Activated CD4-positive, alpha-beta T cell treated with anti-CD3 and anti-CD28 coated beads, Interleukin-2, amount 50 U/mL, for 1 hour (primary cell): ENCODE measurements at places on chromosomes 12 and 14.

DNA sequence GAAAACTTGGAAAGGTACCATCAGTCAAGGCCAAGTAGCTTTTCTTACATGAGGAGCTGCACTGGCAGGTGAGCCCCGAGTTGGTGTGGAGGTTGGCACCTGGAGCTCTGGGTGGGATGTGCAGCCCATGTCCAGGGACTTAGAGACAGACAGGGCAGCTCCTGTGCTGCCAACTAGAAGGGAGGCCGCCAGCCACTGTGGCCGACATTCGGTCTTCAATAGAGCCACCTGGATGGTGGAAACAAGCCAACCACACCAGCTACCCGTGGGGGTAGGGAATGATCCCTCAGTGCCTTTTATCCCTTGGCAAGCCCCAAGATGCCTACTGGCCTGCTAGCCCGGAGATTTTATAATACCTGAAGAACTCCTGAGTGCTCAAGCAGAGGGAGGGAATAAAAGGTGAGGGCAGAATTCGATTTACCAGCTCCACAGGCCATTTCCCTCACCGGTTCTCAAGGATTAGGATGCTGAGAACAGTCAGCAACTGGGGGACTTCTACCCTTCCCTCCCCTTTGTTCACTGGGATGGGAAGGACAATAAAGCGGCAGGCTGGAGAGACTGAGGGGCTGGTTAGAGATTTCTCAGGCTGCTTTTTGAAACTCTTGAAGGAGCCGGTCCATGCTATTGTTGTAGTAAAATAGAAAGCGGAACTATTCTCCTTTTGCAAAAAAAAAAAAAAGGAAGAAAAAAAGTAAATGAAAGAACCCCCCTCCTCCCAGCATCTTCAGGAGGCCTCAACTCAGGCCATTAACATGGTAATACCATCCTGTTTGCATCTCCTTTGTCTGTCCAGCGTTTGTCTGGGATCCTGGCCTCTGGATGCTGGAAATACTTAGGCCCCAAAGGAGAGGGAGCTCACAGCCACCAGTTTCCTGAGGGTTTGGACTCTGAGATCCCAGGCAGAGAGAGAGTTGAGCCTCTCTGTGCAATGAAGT is 321.6 kb downstream of the ZFP36L1 start:
- no peak for DNase-seq

GRCh38 chr14:106844608-106845285 is 1318.4 kb downstream of the TMEM121 start:
- peak; percentile 58 for DNase-seq

DNA sequence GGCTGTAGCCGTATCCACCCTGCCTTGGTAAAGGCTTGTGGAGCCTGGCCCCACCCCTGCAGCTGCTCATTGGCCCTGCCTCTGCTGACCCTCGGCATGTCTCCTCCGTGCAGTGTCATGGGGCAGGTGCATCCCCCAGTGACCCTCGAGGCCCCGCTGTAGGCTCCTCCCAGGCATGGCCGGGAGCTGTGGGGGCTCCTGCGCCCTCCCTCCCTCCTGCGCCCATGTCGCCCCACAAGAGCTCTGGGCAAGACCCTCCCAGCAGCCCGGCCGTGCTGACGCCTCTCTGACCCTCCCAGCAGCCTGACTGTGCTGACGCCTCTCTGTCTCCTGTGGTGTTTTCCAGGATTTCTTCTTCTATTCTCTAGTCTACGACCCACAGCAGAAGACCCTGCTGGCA is 20.8 kb upstream of the CRIP2 start:
- DNase-seq: no peak

- DNase-seq: no peak
Observed at GRCh38 chr12:108638141-108638827, 4.6 kb upstream of the SELPLG start.

GRCh38 chr12:98405805-98406366 is 109.5 kb upstream of the TMPO start:
- no peak for DNase-seq

DNA sequence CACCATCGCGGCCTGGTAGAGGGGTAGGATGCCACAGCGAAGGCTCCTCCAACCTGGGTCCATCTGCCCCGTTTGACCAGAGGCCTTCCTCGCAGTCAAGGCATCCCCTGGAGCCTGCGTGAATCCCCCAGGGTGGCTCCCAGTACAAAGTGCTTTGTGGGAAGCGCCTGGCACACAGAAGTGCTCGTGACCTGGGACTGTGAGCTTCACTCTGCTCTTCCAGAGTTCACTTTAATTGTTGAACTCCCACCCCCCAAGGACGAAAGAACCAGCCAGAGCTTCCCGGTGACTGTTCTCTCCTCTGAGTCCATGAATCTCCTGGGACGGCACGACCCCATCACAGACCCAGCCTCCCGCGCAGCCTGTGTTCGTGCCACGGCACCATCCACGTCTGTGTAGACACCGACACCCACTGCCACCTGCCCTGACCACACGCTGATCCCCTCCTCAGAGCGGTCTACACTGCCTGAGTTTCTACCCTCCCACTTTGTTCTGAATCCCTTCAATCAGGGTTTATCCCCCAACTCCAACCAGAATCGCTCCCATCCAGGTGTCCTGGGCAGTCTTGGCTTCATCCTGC is 15.9 kb downstream of the P2RX2 start:
- DNase-seq: no peak

DNA sequence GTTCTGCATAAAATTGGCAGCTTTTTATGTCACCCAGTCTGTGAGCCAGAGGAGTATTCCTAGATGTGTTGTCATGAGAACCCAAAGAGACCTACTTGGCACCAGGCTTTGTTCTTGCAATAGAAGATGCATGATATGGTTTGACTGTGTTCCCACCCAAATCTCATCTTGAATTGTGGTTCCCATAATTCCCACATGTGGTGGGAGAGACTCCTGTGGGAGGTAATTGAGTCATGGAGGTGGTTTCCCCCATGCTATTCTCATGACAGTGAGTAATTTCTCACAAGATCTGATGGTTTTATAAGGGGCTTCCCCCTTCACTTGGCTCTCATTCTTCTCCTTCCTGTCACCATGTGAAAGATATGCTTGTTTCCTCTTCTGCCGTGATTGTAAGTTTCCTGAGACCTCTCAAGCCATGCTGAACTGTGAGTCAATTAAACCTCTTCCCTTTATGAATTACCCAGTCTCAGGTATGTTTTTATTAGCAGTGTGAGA is 572.0 kb upstream of the ATP2B1 start:
- no peak for DNase-seq

DNA sequence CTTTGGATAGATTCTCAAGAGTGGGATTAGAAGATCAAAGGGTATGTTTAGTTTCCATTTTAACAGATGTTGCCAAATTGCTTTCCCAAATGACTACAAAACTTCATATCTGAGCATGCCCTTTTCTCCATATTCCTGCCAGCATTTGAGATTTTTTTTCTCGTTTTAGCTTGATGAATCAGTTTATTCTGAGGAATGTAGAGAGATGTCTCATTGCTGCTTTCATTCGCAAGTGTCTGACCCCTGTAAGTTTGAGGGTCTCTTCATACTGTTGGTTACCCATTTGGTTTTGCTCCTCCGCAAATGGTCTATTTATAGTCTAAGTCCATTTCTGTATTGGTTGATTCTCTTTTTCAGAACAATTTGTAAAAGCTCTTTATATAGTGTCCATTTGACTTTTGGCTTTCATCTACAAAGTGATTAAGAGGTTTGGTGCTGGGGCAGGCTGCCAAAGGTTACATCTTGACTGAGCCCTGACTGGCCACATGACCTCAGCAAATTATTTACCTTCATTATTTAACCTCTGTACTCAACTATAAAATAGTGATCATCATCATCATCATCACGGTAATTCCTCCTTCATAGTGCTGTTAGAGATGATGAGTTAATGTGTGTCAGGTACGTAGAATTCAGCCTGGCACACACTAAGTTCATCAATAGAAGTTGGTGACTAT is 33.6 kb downstream of the HCAR2 start:
- no peak for DNase-seq

DNA sequence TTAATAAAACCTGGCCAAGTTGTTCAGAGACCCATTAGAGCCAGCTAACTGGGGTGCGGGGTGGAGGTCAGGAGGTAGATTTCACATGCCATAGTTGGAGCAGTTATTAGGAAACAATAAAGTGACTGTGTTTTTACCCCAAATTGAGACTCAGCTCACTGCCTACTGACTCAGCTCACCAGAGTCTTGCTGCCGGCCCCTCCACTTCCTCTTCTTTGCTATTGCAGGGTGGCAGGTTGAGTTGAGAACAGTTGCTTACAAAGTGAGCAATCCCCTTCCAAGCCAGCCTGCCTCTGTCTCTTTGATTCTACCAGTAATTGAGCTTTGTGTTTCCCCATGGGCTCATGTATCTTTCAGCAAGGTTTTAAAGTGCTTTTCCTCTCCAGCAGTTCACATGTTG is 12.9 kb downstream of the ST8SIA1 start:
- DNase-seq: peak; percentile 12

DNA sequence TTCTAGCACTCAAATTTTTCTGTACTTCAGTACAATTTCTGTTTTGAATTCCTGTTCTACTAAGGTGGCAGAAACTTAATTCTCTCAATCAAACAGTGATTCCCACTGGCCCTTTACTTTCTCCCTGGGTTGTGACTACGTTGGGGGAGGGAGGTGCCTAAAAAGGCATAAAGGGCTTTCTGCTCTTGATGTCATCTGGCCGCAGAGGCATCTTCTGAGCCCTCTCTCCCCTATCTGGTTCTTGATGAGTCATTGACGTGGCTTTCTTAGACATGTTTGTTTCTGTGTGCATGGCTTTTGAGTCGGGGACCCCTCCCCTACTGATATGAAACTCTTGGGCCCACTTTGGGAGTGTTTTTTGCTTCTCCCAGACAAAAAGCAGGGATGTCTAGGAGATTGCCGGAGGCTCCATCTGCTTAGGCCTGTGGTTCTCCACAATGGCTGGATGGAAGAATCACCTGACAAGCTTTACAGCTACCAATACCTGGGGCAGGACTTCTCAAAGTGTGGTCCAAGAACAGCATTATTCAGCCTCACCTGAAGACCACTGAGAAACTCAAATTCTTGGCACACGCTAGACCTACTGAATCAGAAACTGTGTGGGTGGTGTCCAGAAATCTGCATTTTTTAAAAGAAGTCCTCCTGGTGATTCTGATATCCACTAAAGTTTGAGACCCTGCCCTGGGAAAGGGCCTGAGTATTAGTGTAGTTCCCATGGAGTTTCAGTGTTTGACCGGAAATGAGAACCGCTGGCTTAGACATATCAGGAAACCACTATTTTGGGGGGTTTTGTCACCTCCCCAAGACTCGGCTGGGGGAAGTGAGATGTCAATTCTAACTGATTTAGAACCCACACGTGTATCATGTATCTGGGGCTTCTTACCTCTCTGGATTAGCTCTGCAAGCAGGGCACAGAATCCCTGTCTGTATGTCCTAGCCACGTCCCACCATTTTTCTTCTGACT is 395.7 kb upstream of the PDE3A start:
- no peak for DNase-seq

DNA sequence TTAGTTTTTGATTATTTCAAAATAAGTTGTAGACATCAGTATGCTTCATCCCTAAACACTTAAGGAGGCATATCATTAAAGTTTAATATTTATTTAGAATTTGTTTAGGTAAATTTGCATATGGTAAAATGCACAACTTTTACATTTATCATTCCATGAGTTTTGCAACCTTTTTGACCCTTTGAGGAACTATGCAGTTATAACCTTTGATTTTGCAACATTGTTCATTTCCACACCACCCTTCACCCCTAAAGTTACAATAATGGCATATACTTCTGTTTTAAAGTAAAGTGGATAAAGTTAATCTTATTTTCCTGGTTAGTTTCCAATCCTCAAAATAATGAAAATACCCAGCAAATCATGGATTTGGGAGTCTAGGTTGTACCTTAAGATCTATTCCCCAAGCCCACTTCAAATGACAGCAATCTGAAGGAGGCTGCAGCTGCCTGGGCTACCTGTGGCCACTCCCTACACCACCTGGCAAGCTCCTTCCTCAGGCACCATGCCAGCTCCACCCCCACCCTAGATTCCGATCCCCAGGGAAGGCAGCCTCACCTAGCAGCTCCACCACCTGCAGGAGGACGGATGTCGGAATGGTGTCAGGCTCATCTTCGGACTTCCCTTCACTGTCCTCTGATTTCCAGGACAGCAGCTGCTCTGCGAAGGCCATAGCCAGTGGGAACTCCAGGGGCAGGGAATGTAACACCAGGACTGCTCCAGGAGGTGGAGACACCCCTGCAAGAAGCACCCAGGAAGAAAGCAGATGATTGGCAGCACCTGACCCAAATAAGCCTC is 65.1 kb downstream of the TRAFD1 start:
- DNase-seq: no peak

GRCh38 chr14:58667900-58668299 is 30.1 kb downstream of the DACT1 start:
- DNase-seq: no peak

- no peak for DNase-seq
Observed at GRCh38 chr14:74348735-74349463, 628 bp downstream of the VRTN start.

DNA sequence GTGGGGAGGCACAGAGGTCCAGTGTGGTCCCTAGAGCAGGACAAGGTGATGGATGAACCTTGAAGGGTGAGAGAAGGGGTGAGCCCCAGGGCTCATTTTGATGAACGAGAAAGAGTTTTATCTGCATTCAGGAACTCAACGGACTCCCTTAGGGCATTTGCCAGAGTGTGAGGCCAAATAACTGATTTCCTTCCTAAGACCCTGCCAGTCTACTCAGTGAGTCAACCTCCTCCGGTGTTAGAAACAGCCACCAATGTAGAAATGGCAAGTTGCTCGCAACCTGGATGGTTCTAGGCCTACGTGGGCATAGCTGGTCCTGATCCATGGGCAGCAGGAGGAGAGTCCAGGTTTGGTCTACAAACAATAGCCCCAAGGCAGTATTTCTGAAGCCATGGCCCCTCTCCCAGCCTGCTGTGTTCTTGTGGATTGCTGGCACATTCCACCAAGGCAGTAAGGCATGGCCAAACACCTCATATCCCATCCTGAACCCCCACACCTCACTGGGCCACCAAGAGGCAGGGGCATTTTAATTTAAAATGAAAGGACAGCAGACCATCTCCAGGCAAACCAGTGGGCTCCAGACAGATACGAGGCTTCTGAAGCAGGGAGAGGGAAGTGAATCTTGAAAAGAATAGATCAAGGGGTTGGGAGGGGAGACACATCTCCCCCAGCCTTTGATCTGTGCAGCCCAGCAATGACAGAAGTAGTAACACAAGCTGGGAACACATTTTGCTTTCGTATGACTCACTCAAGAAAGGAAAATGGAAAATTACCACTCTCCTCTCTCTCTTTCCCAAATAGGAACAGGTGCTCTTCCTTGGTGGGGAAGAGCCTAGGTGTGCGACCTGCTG is 25.4 kb upstream of the TESC start:
- no peak for DNase-seq

GRCh38 chr14:21026274-21026987 is 1.6 kb upstream of the NDRG2 start:
- DNase-seq: no peak

GRCh38 chr14:55450539-55450938 is 10.1 kb upstream of the TBPL2 start:
- DNase-seq: no peak

GRCh38 chr14:60085085-60085484 is 6.6 kb upstream of the PCNX4 start:
- no peak for DNase-seq

DNA sequence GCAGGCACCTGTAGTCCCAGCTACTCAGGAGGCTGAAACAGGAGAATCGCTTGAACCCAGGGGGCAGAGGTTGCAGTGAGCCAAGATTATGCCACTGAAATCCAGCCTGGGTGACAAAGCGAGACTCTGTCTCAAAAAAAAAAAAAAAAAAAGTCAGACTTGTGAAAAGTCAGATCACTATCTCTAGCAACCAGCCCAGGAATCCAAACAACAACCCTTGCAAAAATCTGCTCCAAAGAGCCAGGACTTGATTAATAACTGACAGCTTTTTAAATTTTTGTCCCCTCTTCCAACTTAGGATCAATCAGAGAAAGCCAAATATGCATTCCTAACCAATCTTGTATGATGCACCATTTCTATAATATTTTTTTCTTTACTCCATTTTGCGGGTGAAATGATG is 7.7 kb upstream of the NFATC4 start:
- DNase-seq: no peak
